Astrocyte of the spinal cord (primary cell): ENCODE measurements at places on chromosomes 16 and 17.
A peak's percentile ranks its signal among the peaks of the same experiment; 100 is the strongest.

- DNase-seq: no peak
Measured at GRCh38 chr17:57781386-57782061, 36.4 kb upstream of the CCDC182 start.

- no peak for DNase-seq
Measured at GRCh38 chr17:45435481-45435880, 2.8 kb upstream of the ARHGAP27 start.

DNA sequence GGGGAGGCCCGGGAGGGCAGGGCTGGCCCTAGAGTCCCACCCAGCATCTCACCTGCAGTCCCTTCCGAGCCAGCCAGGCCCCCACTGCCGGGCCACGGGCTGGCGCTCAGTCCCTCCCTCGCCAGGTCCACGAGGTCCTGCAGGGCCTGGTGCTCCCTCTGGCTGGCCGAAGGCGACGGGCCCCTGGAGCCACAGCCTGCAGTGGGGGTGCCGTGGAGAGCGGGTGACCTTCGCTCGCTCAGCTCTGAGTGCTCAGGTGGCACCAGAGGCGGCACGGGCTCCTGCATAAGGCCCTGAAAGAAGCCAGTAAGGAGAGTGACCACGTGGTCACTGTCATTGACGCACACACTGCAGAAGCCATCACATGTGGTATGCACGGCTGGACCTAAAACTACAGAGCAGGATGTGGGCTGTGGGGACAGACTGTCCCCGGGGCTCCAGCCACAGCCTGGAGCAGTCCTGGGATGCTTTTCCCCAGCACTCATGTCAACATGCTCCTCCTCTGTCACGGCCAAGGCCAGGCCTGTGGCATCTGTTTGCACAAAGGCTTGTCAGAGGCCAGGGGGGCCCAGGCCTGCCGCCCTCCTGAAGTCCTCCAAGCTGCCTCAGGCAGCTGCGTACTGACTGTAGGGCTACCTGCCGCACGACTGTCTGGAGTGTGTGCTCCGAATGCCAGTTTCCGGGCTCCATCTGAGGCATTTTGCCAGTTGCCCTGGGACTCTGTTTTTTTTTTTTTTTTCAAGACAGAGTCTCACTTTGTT is 15.1 kb downstream of the SLX4 start:
- DNase-seq: no peak

GRCh38 chr16:58393138-58393504 is 850 bp downstream of the GINS3 start:
- no peak for DNase-seq

DNA sequence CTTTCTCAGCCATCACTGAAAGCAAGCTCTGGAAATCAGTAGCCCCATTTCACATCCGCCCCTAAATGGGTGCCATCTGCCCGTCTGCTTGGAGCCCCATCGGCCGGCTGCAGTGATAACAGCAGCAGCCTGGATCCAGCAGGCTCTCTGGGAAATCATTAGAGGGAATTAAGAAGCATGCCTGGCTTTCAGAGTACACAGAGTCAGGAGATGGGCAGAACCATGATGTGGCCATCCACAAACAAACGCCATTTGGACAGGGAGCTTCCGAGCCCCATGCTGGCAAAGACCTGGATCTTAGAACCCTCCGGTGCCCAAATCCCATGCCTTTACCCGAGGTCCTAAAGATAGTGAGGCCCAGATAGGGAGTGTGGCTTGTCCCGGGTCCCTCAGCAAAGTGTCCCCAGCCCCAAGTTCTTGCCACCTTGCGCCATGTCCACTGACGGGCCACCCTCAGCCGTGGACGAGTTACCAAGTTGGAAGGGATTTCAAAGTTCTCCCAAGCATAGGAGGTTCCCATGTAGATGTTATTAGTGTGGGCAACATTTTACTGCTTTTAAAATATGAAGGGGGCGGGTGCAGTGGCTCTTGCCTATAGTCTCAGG is 1.0 kb upstream of the LITAF start:
- DNase-seq: no peak

- DNase-seq: peak; percentile 17
Measured at GRCh38 chr17:59558953-59559352, 6.5 kb upstream of the DHX40 start.

GRCh38 chr17:80846932-80847331 is 144.7 kb upstream of the CHMP6 start:
- DNase-seq: no peak

GRCh38 chr16:58548378-58548777 is 33.1 kb downstream of the SETD6 start:
- no peak for DNase-seq
